Smooth muscle cell of the coronary artery (primary cell): ENCODE measurements at places on chromosomes 4 and X. TPM values are rescaled to one million over a fixed set of nuclear protein-coding genes. Genes with fewer than 3 reads are reported as not detected.

DCAF12L2 gene
- 0.12 TPM in 1 of 2 replicates, not detected in the other for total RNA-seq

PDS5A gene
- 30.1 and 31.0 TPM in 2 replicates for total RNA-seq

UGT2A1 gene
- total RNA-seq, result 0.68 TPM in 1 of 2 replicates, not detected in the other

TRPC5OS gene
- total RNA-seq, result not detected in 2 replicates

S100P gene
- not detected in 2 replicates for total RNA-seq

SOD3 gene
- 5.8 and 66.9 TPM in 2 replicates for total RNA-seq

MPP1 gene
- 15.9 and 25.6 TPM in 2 replicates for total RNA-seq

TMEM150C gene
- 0.23 and 1.5 TPM in 2 replicates for total RNA-seq

EDNRA gene
- total RNA-seq, result 5.3 and 15.4 TPM in 2 replicates

PABPC1L2A gene
- not detected in 2 replicates for total RNA-seq

GSX2 gene
- total RNA-seq, result not detected in 2 replicates

POLN gene
- total RNA-seq, result 2.4 and 5.6 TPM in 2 replicates

FGFBP1 gene
- not detected in 2 replicates for total RNA-seq

ARHGEF38 gene
- total RNA-seq, result not detected in 2 replicates

GIMD1 gene
- total RNA-seq, result not detected in 2 replicates

OPRPN gene
- not detected in 2 replicates for total RNA-seq

BMX gene
- total RNA-seq, result 0.12 and 0.53 TPM in 2 replicates

FRG2 gene
- total RNA-seq, result not detected in 2 replicates

CENPE gene
- 1.4 and 3.9 TPM in 2 replicates for total RNA-seq
